Inflammatory macrophage treated with lipopolysaccharide for 1 hour (primary cell): ENCODE measurements at places on chromosomes 5 and 9.

GRCh38 chr9:93230601-93231000, 46.7 kb downstream of the WNK2 start:
- DNase-seq, result no peak

DNA sequence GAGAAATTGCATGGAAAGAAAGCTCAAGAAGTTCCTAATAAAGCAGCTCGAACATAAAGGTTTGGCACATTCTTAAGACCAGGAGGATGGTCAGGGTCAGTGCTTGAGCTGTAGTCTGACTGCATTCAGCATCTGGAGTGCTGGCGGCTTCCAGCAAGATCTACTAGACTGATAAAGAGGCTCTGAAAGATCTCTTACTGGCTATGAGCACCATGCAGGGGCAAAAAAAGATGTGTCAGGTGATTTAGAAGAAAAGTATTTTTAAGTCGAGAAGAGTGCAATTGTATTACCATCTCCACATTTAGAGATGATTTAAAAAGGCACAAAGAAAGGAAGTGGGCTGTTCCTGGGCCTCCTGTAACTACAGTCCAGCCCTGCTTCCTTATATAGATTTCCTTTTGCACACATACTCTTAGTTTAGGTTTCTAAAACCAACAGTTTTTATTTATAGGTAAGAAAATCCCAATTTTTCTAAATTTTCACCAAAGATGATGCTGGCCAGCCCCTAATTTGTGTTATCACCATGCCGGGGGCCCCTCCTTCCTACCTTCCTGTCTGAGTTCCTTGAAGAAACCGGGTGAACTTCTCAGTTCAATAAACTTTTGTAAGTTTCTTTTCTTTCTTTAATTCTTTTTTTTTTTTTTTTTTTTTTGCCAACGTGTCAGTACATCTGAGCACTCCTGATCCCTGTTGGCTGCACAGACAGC, 65.9 kb upstream of the PLPP1 start:
- DNase-seq, result no peak

DNA sequence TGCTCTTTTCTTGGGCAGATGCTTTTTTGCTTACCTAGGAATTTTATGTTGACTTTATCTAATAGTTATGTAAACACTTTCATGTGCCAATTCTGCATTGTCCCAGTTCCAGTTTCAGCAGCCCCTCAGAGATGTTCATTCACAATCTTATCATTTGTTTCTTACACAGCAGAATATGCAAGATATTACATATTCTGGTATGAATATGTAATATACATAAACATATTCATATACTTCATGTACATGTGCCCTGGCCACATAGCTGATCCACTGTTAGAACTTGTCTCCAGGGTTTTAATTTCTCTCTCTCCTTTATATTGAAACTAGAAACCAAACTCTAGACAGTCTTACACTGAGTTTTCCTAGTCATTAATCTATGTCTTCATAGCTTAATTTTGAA, 90.2 kb upstream of the PARP8 start:
- no peak for DNase-seq

DNA sequence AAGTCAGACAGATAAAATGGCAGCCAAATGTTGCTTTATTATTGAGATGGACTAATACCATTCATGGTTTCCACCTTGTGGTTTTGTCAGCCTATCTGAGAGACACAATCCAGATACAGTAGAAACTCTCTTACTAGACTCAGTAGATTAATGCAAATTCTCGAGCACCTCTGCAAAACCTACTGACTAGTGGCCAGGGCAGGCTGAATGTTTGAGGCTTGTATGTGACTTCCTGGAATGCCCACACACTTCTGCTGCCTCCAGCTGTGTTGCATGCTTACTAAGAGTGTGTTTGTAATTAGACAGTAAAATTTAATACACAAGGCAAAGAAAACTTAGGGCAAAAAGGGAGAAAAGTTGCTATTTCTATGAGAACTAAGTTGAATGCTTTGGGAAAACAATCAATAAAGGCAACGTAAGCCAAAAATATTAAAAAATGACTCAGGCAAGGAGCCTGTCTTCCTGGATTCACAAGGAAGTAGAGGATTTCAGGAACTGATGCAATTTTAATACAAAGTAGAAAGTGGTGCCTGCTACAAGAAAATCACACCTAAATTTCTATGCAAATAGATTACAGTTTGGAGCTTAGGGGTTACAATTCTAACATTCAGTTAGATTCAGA, 30.2 kb upstream of the CCNG1 start:
- peak; percentile 41 for DNase-seq

- DNase-seq, result no peak
Observed at GRCh38 chr9:38244971-38245370, 147.5 kb upstream of the ALDH1B1 start.
